Activated B cell treated with CpG ODN at 0.5 μM for 24 hours (primary cell): ENCODE measurements at places on chromosomes 7 and 10. TPM values are rescaled to one million over a fixed set of nuclear protein-coding genes. Genes with fewer than 3 reads are reported as not detected.

GNAT3 gene
- total RNA-seq: not detected in 2 replicates

TEX36 gene
- not detected in 2 replicates for total RNA-seq

DNA sequence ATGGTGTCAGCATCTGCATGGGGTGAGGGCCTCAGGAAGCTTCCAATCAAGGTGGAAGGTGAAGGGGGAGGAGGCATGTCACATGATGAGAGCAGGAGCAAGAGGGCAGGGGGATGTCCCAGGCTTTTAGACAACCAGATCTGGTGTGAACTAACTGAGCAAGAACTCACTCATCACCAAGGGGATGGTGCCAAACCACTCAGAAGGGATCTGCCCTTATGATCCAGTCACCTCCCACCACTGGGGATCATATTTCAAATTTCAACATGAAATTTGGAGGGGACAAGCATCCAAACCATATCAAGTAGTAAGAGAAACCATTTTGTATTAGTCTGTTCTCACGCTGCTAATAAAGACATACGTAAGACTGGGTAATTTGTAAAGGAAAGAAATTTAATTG is 33.6 kb downstream of the THNSL1 start:
- H3K4me3 ChIP-seq: no peak overlapping the region
- H3K27me3 ChIP-seq: peaks cover 20% of the 10 kb centered on the region
- DNase-seq: no peak
- no peaks in the 10 kb centered on the region for H3K4me1 ChIP-seq

DNA sequence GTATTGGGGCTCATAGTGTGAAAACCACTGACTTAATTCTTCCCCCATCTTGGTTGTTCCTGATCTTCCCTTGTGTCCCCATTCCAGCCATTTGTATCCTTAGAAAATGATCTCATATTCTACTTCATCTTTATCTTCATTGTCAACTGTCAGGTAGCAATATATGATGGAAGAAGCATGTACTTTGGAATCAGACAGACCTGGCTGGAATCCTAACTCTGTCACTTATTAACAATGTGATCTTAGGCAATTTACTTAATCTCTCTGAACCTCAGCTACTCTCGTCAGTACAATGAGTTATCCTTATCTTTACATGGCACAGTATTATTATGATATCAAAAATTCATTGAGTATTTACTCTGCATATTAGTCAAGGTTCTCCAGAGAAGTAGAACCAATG is 10.1 kb downstream of the CFTR start:
- no peaks in the 10 kb centered on the region for H3K36me3 ChIP-seq
- H3K4me3 ChIP-seq: no peak overlapping the region
- no peak overlapping the region for H3K27ac ChIP-seq
- no peaks in the 10 kb centered on the region for H3K27me3 ChIP-seq
- no peaks in the 10 kb centered on the region for H3K4me1 ChIP-seq

DNA sequence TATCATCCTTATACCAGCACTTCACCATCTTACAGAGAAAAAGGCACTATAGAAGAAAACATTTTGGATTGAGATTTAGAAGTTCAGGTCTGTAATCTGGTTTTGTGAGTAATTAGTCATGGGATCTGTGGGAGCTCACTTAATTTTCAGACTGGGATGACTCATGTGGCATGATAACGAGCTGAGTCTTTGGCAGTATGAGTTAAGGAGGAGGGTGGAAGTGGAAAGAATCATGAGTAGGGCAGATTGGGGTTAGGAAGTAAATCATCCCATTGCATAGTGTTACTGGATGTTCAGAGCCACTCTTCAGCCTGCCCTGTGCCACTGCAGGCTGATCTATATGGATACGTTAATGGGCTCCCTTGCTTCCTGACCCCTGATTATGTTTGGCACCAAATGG is 64.9 kb downstream of the ZNF92 start:
- no peaks in the 10 kb centered on the region for H3K36me3 ChIP-seq
- no peak overlapping the region for H3K27ac ChIP-seq
- H3K27me3 ChIP-seq: no peaks in the 10 kb centered on the region
- no peak for DNase-seq

GRCh38 chr10:32169556-32169955 is 113.3 kb upstream of the KIF5B start:
- no peaks in the 10 kb centered on the region for H3K36me3 ChIP-seq
- H3K4me1 ChIP-seq: no peaks in the 10 kb centered on the region
- H3K27ac ChIP-seq: no peak overlapping the region
- no peak for DNase-seq
- peaks cover 8% of the 10 kb centered on the region for H3K27me3 ChIP-seq

DNA sequence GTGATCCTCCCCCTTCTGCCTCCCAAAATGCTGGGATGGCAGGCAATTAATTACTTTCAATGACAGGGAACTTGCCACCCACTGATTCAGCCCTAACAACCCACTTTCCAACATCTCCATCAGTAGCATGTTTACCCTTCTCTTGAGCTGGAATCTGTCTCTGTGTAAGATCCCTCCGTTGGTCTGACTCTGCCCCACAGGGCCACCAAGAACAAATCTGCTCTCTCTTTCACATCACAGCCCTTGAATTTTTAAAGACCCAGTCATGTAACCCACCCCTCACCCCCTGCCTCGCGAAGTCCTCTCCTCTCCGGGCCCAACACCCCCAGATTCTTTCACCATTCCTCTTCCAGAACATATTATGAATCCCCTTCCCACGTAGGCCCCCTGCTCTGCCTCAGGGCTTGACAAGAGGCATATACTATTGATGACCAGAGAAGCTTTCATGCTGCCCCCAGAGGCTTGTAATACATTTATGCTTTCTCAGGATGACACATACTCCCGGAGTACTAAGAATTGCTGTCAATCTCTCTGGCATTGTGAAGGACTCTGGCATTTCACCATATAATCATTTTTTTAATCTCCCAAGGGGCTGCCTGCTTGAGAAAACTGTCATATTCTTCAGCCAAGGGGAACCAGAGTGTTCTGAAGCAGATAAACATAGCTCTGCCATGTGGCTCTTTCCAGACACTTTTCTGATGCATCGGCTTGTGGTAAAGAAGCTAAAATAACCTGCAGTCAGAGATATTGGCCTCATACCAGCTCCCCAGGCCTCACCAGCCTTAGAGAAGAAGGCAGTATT is 179.2 kb upstream of the AUTS2 start:
- H3K4me1 ChIP-seq: peaks cover 2% of the 10 kb centered on the region
- no peaks in the 10 kb centered on the region for H3K27me3 ChIP-seq
- H3K36me3 ChIP-seq: no peaks in the 10 kb centered on the region
- H3K27ac ChIP-seq: no peak overlapping the region

DNA sequence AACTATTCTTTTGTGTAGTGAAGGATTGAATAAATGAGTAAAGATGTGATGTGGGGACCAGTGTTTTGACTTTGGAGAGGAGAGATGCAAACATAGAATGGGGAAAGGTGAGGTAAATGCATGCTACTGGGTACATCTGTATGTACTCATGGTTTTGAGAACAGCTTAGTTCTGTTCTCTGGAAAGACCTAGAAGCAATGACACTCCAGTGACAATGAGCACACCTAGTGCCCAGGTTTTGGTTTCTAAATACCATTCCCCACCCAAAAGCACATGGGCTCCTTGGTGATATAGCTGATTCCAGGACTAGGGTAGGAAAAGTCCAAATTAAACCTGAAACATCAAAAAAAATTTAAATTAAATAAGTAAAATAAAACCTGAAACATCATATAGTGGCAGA is 22.6 kb upstream of the HSPA12A start:
- no peak overlapping the region for H3K27ac ChIP-seq
- no peaks in the 10 kb centered on the region for H3K36me3 ChIP-seq
- H3K4me1 ChIP-seq: no peaks in the 10 kb centered on the region
- DNase-seq: no peak
- no peak overlapping the region for H3K4me3 ChIP-seq
- H3K27me3 ChIP-seq: peaks cover 25% of the 10 kb centered on the region

DNA sequence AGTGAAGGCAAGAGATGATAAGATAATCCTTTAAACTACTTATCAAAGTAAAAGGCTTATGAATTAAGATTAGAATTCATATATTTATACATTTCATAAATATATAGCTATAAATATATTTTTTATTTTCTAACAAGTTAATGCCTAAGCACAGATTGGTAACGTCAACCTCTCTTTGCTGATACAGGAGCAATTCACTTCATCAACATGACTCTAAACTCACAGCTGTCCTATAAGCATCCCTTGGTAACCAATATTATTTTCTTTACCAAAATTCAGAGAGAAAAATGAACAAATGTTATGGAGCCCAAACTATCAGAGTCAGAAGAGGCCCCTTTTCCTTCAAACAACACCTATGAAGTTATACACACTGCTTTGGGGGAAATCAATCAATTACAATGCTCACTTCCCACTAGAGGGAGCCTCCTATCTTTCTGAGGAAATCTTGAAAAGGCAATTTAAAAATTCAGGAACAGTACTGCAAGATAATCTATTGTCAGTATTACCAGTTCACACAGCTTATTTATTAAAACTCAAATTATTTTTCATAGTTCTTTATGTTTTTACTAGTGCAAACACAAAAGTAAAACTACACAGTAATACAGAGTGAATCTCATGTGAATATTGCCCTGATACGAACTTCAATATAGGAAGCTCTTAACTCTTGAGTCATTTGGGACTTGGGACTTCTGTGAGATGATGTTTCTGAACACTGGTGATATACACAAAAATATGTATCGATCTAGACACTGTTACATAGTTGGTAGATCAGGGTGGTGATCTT is 51.0 kb upstream of the NOBOX start:
- H3K4me1 ChIP-seq: peaks cover 3% of the 10 kb centered on the region
- DNase-seq: no peak
- H3K27me3 ChIP-seq: no peaks in the 10 kb centered on the region
- no peak overlapping the region for H3K27ac ChIP-seq
- no peak overlapping the region for H3K4me3 ChIP-seq
- H3K36me3 ChIP-seq: peaks cover 10% of the 10 kb centered on the region

- H3K4me1 ChIP-seq: peaks cover 10% of the 10 kb centered on the region
- H3K4me3 ChIP-seq: peak overlapping the region; percentile 44
- no peaks in the 10 kb centered on the region for H3K36me3 ChIP-seq
- H3K27ac ChIP-seq: no peak overlapping the region
- no peak for DNase-seq
- peaks cover 21% of the 10 kb centered on the region for H3K27me3 ChIP-seq
These were observed 1.3 kb downstream of the LOXL4 start for GRCh38 chr10:98266647-98267046.

GRCh38 chr10:78251016-78251385 is 217.3 kb downstream of the RPS24 start:
- H3K4me3 ChIP-seq: no peak overlapping the region
- H3K4me1 ChIP-seq: peaks cover 21% of the 10 kb centered on the region
- no peak overlapping the region for H3K27ac ChIP-seq
- DNase-seq: no peak

OPN1SW gene
- total RNA-seq: not detected in 2 replicates

GRM8 gene
- not detected in 2 replicates for total RNA-seq

DNA sequence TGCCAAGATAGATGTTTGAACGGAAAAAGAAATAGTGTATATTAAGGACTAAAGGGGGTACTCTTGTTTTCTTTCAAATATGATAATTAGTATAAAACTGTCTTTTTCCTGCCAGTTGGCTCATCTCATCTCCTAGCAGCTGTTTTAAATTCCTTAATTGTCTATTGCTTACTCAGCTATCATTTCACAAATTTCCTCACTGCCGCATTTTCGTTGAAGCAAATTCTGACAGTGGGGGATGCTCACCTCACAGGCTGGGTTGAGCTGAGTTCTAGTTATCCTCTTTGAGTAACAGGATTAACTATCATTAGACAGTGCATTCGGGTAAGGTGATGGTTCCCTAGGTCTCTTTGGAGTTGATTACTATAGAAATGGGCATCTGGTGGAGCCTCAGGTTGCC is 592.0 kb downstream of the AUTS2 start:
- no peak overlapping the region for H3K4me3 ChIP-seq
- no peak for DNase-seq
- H3K27ac ChIP-seq: no peak overlapping the region
- H3K36me3 ChIP-seq: peaks cover 8% of the 10 kb centered on the region
- H3K27me3 ChIP-seq: no peaks in the 10 kb centered on the region

CHST3 gene
- total RNA-seq: not detected in 2 replicates

DNA sequence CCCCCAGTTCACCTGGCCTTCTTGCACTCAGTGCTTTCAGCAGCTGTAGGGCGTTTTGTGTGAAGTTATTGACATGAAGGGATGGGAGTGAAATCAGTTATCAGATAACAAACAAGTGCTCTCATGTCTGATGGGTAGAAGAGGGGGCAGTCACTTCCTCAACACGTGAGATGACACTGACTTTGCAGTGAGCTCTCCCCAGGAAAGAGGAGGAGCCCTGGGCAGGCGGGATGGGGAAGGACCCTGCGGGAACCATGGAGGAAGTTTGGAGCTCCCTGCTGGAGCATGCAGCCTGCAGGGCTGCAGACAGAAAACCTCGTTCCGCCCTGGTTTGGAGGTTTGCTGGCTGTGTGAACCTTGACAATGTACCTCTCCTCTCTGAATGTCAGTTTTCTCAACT is 38.7 kb downstream of the GPR26 start:
- no peaks in the 10 kb centered on the region for H3K4me1 ChIP-seq
- H3K4me3 ChIP-seq: no peak overlapping the region
- no peak overlapping the region for H3K27ac ChIP-seq
- no peaks in the 10 kb centered on the region for H3K36me3 ChIP-seq
- DNase-seq: no peak
- peaks cover 11% of the 10 kb centered on the region for H3K27me3 ChIP-seq

GRCh38 chr10:59944339-59944935 is 38.1 kb upstream of the CCDC6 start:
- H3K4me3 ChIP-seq: no peak overlapping the region
- no peak overlapping the region for H3K27ac ChIP-seq
- no peaks in the 10 kb centered on the region for H3K36me3 ChIP-seq
- no peak for DNase-seq
- H3K4me1 ChIP-seq: no peaks in the 10 kb centered on the region

VWC2 gene
- total RNA-seq: not detected in 2 replicates

- H3K27me3 ChIP-seq: no peaks in the 10 kb centered on the region
- no peak for DNase-seq
- H3K27ac ChIP-seq: no peak overlapping the region
- H3K4me3 ChIP-seq: no peak overlapping the region
These were observed 501.5 kb downstream of the ARL4A start for GRCh38 chr7:13188922-13189321.

GRCh38 chr7:45703373-45703821 is 129.2 kb downstream of the ADCY1 start:
- H3K4me1 ChIP-seq: no peaks in the 10 kb centered on the region
- peak; percentile 4 for DNase-seq
- peaks cover 11% of the 10 kb centered on the region for H3K27me3 ChIP-seq
- no peak overlapping the region for H3K4me3 ChIP-seq

GOLGA7B gene
- total RNA-seq: 0.04 TPM in 1 of 2 replicates, not detected in the other

- H3K27me3 ChIP-seq: peaks cover 29% of the 10 kb centered on the region
- DNase-seq: no peak
- H3K4me1 ChIP-seq: peaks cover 8% of the 10 kb centered on the region
- H3K27ac ChIP-seq: no peak overlapping the region
These were observed 674 bp downstream of the AMZ1 start for GRCh38 chr7:2688409-2689342.

DNA sequence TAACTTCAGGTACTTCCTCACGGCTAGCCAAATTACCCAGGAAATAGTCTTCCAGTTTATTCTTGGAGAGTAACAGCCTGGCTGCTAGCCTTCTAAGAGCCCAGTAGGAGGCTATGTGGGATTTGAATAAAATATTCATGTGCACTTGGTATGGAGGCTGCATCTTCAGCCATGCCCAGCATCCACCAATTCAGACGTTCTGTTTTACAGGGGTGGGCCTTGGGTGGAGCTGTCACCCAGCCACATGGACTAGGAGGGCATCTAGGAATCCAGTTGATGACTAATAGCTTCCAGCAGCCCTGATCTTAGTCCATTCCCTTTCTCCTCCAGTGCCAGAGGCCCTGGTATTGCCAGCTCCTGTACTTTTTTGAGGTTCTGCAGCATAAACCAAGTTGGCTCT is 66.3 kb upstream of the ZRANB1 start:
- H3K4me1 ChIP-seq: no peaks in the 10 kb centered on the region
- no peaks in the 10 kb centered on the region for H3K36me3 ChIP-seq
- no peak overlapping the region for H3K4me3 ChIP-seq
- H3K27me3 ChIP-seq: peaks cover 8% of the 10 kb centered on the region

AKR1C8 gene
- not detected in 2 replicates for total RNA-seq
